Stimulated activated CD8-positive, alpha-beta memory T cell treated with anti-CD3 and anti-CD28 coated beads, Interleukin-4, amount 100 ng/mL, for 1 hour (primary cell): ENCODE measurements at places on chromosomes 7 and 10.

DNA sequence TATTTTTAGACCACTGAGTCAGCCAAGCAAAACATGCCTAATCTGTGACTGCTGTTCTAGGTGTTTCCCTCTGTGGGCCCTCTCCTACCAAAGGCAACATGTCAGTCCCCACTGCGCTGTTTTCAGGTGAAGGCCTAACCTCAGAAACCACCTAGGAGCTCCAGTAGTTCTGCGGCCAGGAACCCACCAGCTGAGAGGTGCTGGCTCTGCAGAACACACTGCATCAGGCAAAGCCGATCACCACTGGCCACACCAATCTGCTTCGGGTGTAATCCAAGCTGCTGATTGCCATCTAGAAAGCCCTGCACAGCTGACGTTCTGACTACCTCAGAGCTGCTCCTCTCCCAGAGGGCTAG is 14.9 kb downstream of the CAMK2G start:
- DNase-seq, result no peak

DNA sequence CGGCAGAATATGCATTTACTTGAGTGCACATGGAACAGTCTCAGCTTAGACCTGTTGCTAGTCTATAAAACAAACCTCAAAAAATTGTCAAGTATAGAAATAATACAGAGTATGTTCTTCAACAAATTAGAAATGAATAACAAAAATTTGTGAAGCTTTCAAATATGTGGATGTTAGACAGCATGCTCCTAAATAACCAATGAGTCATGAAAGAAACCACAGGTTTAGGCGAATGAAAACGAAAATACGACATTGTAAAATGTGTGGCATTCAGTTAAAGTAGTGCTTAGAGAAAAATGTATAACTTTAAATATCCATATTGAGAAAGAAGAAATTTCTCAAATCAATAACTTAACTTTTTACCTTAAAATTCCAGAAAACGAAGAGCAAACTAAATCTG is 760.0 kb upstream of the SORCS1 start:
- DNase-seq, result no peak

DNA sequence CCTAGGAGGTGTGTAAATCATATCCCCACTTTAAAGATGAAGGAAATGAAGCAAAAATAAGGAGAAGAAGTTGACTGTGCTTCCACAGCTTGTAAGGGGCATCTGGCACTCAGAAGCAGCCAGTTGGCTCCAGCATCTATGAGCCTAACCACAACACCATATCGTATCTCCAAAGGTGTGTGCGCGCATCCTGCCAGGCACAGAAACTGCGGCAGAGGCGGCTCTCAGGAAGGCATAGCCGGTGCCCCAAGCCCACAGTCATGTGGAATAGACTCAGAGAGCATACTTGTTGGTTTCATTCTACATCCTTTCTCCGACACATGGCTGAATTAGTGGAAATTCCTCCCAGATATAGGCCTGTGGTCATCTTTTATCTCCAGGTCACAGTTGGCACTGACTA is 423.9 kb downstream of the CALN1 start:
- no peak for DNase-seq

GRCh38 chr7:21059069-21059468 is 272.4 kb upstream of the SP8 start:
- no peak for DNase-seq

GRCh38 chr7:38300175-38300574 is 26.7 kb upstream of the TARP start:
- DNase-seq, result no peak

DNA sequence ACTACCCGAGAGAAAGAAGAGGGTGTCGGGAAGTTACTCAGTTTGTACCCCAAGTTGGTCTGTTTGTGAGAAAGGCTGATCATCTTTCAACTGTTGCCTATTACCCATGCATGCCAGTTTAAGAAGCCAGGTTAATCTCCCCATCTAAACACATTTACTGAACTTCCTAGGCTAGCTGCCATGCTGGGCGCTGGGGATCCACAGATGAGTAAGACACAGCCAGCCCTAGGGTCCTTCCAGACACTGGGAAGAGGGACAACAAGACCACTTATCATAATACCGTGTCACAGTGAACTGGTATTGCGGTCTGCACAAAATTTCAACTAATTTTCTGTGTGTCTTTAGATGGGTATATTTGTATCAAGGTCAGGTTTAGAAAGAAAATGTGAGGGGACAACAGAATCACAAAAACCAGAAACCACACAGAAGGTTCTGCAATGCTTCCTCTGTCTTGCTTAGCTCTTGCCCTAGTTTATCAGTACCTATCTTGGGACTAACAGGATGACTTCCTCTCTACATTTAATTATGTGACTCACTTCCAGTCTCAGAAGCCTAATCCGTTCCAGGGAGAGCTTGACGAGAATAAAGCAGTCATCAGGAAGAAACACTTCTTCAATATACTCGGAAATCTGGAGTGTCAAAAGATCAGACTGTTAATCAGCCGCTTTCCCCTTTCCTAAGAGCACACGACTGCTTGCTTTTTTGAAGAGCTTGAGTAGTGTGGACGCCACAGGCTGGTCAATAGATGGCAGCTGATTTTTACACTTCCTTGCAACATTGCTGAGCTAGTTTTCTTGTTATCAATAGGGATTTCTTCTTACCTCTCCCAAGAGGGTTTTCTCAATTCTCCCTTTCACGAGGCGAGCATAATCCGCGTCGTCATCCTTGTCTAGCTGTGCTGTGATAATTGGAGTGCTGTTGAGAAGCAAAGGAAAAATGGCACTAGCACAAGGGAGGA is 45.7 kb downstream of the POLR3A start:
- DNase-seq, result no peak

- no peak for DNase-seq
Measured at GRCh38 chr7:601036-601594, 81.5 kb upstream of the PDGFA start.

DNA sequence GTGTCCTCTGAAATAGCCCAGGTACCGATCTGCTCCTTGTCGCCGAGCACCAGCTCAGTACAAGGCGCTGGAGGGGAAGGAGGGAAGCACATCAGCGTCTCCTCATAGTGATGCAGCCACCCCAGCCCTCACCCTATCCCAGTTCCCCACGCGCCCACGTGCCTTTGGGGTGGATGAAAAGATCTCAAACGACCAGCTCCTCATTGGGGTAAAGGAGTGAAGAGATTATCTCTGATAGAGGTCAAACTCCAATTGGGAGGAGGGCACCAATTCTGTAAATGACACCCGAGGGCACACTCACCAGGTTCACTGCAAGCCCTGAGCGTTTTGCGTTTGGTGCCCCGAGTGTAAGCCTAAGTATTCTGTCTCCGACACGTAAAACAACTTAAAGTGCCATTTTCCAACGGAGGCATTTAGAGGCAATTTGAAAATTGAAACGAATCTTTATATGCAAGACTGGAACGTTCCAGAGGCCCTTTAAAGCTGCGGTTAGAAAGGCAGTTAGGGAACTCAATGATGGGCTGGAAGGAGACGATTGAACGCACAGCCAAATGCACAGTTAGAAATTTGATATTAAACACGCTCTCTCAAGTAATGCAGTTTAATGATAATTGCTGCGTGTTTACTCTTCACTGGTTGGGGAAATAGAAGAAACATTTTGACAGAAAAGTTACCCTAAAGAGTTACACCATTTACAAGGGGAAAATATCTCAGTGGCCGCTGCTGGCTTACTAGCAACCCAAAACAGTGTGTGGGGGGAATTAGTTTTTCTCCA is 8.9 kb upstream of the EMX2 start:
- no peak for DNase-seq

DNA sequence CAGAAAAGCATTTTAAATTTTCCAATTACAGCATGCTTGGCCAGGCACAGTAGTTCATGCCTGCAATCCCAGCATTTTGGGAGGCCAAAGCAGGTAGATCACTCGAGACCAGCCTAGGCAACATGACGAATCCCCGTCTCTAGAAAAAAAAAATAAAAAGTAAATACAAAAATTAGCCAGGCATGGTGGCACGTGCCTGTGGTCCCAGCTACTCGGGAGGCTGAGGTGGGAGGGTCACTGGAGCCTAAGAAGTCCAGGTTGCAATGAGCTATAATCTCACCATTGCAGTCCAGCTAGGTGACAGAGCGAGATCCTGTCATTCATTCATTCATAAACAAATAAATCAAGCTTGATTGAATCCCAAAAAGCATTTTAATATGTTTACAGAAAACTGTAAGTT is 234.9 kb downstream of the PARD3 start:
- DNase-seq, result no peak

DNA sequence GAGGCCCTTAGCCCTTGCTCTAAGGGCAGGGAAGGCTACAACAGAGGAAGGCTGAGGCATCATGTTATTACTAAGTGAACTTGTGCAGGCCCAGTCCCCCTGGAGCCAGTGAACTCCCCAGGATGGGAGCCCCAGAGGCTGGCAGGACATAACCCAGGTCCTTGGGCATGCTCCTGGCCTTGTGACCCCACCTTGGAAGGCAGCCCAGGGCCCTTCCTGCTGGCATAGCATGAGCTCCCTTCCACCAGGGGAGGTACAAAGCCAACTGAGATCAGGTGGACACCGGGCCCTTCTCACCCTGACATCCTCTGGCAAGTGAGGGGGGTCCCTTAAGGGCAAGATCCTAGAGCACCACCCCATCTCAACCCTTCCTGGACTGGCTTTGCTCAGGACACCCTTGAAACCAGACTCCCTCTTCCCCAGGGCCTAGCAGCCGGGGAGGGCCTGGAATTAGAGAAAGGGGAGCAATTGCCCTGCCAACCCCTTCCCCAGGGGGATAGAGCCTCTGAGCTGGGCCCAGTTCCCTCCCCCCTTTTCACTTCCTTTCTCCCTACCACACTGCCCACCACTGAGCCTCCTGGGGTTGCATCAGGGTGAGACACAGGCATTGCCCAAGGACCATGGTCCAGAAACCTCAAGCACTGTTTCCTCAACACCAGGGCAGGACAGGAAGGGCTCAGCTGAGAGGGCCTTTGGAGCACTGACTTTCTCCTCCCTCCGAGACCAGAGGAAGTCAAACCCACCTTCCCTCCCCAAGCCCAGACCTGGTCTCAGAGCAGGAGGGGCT is 1.8 kb upstream of the VSIR start:
- no peak for DNase-seq

- no peak for DNase-seq
Measured at GRCh38 chr7:18624459-18624858, 128.9 kb downstream of the HDAC9 start.

DNA sequence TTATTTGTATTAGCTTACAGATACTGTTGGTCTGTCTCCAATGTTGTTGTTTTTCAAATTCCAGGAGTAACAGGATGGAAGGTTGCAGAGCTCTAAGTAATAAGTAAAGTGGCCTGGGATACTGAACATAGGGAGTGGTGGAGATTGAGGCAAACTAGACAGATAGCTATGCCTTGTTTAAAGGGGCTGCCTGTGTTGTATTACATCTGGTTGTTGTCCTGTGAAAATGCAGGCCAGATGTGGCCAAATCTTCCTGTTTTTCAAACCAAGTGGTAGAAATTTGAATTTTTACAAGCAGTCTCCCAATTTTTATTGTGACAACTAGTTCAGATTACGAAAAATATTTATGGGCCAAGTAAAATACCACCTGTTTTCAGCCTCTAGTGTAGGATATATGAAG is 33.5 kb downstream of the BICC1 start:
- no peak for DNase-seq

DNA sequence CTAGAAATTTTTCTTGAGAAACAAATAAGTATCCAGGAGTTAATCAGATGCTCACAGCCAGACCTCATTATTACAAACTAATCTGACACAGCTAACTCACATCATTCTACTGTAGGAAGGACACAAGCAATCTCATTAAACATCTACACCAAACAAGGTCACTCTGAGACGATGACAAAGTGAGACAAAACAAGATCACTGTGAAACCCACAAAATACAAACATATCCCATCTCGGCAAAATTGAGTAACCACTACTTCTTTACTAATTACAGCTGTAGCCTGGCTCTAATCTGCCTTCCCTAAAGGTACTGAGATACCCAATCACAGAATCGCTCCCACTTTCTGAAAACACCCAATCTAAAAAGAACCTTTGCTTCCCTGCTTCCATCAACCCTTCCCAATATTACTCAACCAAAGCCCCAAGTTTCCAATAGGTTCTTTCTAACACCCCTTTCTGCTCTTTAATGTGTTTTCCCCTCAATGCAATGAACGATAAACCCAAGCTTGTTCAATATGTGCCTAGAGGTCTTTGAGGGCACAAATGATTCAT is 26.9 kb downstream of the CCDC6 start:
- DNase-seq, result no peak

GRCh38 chr7:142563470-142563869 is 185.8 kb upstream of the PRSS1 start:
- no peak for DNase-seq

GRCh38 chr7:32447218-32447617 is 43.0 kb downstream of the LSM5 start:
- DNase-seq, result no peak

DNA sequence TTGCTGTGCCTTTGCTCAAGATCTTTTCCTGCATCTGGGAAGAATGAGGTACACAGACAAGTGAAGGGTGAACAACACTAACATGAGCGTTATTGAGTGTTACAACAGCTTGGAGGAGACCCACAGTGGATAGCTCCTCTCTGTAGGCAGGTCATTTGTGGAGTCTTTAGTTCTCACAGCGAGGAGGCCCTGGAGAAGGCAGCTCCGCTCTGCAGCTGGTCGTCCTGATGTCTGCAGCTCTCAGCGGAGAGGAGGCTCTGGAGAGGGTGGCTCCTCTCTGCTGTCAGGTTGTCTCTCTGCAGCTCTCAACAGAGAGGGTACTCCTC is 7.0 kb upstream of the DYNC2I1 start:
- DNase-seq, result no peak

DNA sequence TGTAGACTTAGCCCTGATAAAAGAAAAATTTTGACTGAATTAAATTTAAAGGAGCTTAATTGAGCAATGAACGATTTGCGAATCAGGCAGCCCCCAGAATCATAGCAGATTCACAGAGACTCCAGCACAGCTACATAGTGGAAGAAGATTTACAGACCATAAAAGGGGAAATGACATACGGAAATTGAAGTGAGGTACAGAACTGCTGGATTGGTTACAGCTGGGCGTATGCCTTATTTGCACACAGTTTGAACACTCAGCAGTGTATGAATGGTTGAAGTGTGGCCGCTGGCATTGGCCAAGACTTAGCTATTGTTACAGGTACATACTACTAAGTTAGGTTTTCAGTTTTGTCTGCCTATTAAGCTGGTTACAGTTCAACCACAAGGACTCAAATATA is 433.5 kb upstream of the CELF2 start:
- DNase-seq, result no peak

DNA sequence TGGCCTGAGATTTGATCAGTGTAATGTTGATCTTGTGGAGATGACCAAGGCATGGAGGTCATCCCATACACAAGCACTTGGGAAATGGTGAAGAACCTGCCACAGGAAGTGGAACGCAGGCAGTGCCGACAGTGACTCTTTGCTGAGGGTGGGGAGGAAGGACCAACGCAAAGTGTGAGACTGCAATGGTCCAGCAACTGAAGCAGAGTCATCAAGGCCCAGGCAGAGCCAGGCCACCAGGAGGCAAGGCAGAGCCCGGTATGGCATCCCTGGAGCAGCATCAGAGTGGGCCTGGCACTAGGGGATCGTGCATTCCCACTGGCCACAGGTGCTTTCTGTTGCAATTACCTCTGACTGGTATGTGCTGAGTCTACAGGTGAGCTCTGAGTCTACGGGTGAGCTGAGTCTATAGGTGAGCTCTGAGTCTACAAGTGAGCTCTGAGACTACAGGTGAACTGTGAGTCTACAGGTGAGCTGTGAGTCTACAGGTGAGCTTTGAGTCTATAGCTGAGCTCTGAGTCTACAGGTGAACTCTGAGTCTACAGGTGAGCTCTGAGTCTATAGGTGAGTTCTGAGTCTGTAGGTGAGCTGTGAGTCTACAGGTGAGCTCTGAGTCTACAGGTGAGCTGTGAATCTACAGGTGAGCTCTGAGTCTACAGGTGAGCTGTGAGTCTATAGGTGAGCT is 132.9 kb downstream of the KLF6 start:
- no peak for DNase-seq

GRCh38 chr10:37109000-37109399 is 16.4 kb upstream of the ANKRD30A start:
- no peak for DNase-seq
